Activated T-cell treated with anti-CD3 and anti-CD28 coated beads for 24 hours (primary cell): ENCODE measurements at places on chromosomes 7 and 10.

GRCh38 chr10:77506517-77507200, 130.9 kb downstream of the KCNMA1 start:
- DNase-seq: no peak

- DNase-seq: no peak
Measured at GRCh38 chr10:52870562-52870961, 98.0 kb upstream of the MBL2 start.

DNA sequence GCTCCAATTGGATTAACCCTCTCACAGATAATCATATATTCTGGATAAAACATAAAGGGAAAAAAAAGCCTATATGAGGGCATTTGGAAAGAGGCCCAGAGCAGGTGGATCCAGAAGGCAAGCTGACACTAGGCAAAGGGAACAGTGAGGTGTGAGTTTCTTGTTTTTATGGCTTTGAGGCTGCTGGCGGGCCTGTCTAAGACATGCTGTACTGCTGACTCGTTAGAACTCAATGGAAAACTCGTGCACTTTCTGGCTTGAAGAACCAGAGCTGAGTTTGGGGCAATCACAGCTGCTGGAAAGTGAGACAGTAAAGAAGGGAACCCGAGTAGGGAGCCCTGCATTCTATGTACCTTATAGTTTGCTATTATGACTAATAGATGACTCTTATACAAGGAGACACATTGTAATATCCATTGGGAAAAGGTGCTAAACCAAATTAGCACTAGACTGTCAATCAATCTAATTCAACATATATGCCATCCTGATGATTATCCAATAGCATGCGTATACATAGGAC, 637.1 kb downstream of the GATA3 start:
- no peak for DNase-seq

GRCh38 chr7:27547401-27547800, 115.3 kb downstream of the HIBADH start:
- no peak for DNase-seq

- no peak for DNase-seq
Measured at GRCh38 chr10:119595134-119595675, 1.6 kb downstream of the TIAL1 start.
